Anterior cingulate cortex (tissue), 58 donors: ENCODE measurements at places on chromosomes 2 and 18.
A peak's percentile ranks its signal among the peaks of the same experiment; 100 is the strongest.

DNA sequence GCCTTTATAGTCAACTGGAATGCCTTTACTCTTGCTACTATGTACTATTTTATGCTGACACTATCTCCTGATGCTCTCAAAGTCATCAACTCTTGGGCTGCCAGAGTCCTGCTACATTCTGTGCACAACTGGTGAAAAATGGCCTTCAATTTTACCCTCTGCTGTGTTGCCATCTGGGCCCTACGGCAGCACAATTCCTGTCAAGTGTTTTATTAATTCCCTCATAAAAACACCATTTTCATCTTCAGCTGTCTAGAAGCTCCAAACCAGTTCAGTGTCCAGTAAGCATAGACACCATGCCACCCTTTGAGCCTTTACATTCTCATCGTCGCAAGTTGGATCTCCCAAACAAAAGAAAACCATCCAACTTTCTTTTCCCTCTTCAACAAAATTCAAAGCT is 26.5 kb downstream of the CALCRL start:
- no peak for DNase-seq

DNA sequence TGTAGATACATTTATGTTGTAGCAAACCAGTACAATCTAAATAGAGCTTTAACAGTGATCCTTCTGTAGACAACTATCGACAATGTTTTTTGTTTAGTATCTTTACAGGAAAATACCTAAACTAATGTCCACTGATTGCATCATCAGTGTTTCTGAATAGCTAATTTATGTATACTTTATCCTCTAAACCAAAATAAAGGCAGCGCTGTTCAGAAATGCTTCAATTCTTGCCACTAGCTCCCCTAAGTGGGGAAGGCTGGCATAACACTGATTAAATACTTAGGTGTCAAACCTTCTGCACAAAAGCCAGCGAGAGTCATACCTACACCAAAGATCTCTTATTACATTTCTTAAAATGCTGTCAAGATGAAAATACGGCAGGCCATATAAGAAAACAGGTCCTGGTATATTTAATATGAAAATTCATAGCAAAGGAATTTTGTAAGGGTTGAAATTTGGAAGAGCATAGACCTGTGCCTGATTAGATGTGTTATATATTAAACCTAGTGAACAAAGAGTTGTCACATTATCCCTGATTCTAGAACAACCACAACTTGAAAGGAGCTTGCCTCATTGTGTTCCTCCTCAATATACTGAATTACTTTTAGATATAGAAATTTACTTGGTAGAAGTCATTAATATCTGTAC is 1693.4 kb upstream of the SLC39A10 start:
- peak; percentile 5 for DNase-seq

- DNase-seq: no peak
These were observed 323.0 kb downstream of the TXNL1 start for GRCh38 chr18:56315363-56315762.

DNA sequence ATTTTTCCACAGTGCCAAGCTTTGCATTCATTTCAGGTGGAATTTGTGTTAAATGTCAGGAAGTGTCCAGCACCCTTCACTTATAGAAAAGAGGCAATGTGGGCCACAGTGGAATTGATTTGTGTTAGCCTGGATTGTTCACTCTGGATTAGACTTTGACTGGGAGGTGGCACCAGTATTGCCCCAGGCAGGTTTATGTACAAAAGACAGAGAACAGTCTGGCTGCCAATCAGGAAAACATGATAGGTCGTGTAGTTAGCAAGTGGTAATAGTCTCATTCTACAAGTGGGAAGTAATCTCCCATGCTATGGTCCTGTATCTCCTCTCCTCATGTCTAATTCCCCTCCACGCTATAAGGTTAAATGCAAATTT is 45.6 kb downstream of the RAB27B start:
- no peak for DNase-seq

DNA sequence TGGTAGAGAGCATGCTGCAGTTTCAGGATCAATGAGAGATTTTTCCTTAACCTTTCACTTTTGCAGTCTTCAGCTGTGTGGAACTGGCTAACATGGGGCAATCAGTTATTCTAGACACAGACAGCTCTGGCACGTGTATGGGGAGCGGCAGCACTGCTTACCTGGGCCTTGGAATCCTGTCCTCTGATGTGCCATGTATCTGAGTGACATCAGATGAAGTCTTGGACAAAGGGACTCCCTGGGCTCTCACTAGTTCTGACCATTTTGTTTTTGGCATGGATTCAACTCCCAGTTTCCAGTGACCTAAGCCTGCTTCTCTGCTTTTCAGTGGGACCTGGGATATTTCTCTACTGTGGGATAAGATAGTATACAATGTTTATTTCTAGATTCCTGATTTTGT is 54.3 kb downstream of the RNF144A start:
- DNase-seq: no peak

GRCh38 chr2:53660886-53661285 is 106.7 kb upstream of the CHAC2 start:
- DNase-seq: no peak

DNA sequence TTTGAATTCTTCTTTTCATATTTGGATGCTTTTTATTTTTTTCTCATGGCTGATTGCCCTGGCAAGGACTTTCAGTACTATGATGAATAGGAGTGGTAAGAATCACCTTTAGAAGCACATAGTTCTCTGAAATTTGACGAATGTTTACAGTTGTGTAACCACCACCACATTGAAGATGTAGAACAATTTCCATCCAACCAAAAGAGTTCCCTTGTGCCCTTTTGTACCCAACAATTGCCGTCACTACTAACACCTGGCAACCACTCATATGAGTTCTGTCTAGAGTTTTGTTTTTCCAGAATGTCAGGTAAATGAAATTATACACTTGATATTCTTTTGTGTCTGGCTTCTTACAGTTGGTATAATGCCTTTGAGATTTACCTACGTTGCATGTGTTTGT is 28.7 kb upstream of the SLC16A14 start:
- no peak for DNase-seq

- DNase-seq: no peak
These were observed 57.4 kb downstream of the SPRED2 start for GRCh38 chr2:65374999-65375398.

DNA sequence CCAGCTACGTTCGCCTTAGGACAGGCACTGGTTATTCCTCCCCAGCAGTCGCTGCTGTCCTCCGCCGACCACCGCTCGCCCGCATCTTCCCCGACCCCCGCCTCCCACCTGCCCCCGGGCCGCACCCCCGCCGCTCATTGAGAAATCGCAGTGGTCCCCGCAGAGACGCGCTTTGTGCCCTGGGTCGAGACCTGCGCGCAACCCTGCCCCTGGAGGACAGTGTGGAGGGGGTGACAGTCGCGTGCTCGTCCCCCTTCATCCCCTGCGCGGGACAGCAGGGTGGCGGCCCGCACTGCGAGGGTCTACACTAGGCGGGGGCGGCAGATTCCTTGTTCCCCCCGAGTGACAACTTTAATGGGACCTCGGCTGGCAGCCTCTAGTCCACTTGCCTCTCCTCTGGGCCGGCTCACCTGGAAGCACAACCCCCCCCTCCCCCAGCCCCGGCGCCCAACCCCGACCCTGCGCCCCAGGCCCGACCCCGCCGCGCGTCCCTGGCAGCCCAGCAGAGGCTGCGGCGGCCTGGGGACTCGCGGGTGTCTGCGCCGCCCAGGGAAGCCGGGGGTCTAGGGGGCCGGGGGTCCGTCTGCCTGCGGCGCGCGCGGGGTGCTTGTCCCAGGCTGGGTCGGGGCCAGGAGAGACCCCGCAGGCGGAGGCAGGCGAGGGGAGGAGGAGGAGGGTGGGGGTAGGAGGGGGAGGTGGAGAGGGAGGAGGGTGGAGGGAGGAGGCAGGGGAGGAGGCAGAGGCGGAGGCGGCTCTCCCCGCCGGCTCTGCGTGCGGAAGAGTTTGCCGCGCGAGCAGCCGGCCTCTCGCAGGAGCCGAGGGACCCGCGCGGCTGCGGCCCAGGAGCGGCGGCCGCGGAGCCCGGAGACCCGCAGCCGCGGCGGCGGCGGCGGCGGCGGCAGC is at the start of gene NPAS2:
Gene NPAS2, plus strand, starts transcription at position 770 of the 903 bp plus-strand sequence. CDS start 84,616 bp downstream, outside the sequence.
- no peak for DNase-seq

- DNase-seq: no peak
These were observed 110.7 kb downstream of the TRIM43 start for GRCh38 chr2:95702471-95702870.

GRCh38 chr2:39717067-39717466 is 51.4 kb downstream of the TMEM178A start:
- no peak for DNase-seq

- no peak for DNase-seq
These were observed 304.2 kb downstream of the FBXO15 start for GRCh38 chr18:73843455-73843854.

GRCh38 chr2:199025146-199025545 is 432.6 kb downstream of the SATB2 start:
- no peak for DNase-seq

DNA sequence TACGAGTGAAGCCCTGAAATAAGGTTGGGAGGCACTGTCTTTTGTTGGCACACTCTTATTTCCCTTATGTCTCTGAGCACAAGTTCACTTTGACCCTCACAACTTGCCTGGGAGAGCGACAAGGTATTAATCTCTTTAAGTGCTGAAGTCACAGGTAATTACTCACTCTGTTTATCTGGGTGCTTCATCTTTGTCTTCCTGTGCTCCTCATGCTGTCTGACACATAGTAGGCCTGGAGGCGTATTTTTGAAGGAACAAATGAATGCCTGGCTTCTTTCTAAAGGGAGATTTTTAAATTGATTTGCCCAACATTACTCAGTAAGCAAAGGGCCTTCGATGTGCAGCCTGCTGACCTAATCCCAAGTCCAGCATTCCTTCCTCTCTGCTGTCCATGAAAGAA is 507.1 kb upstream of the TNP1 start:
- DNase-seq: no peak

GRCh38 chr2:241835611-241836010 is 23.1 kb downstream of the PDCD1 start:
- no peak for DNase-seq

GRCh38 chr18:63091671-63092364 is 227.8 kb downstream of the BCL2 start:
- no peak for DNase-seq

GRCh38 chr2:86233436-86233835 is 34.2 kb downstream of the MRPL35 start:
- no peak for DNase-seq

GRCh38 chr2:110948027-110948674 is 172.6 kb upstream of the BCL2L11 start:
- no peak for DNase-seq

DNA sequence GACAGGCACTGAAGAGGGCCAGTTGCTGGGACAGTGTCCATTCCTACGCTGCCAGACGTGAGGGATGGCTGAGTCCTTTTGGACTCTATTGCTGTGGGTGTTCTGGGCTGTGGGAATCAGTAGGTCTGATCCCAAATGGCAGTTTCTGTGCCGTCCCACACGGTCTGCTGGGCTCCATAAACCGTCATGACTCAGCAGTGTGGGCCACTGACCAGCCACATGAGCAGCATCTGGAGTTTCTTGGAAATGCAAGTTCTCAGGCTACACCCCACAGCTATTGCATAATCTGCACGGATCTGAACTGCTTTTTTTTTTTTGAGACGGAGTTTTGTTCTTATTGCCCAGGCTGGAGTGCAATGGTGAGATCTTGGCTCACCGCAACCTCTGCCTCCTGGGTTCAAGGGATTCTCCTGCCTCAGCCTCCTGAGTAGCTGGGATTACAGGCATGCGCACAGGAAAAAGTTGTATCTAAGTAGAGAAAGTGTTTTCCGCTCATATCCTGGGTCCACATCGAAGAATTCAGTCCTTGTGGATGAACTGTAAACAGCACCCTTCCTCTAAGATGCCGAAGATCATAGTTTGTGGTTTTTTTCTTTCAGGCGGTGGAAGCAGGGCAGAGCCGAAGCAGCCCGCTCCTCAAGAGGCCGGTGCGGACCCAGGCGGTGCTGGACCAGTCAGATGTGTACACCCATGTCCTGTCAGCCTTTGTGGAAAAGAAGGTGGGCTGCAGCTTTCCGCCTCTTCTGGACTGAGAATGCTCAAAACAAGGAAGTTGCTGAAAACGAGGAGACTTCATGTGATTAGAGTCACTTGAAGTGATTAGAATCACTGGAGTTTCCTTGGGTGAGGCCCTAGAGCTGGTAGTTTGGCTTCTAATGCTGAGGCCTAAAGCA is 25.5 kb downstream of the RMC1 start:
- no peak for DNase-seq

DNA sequence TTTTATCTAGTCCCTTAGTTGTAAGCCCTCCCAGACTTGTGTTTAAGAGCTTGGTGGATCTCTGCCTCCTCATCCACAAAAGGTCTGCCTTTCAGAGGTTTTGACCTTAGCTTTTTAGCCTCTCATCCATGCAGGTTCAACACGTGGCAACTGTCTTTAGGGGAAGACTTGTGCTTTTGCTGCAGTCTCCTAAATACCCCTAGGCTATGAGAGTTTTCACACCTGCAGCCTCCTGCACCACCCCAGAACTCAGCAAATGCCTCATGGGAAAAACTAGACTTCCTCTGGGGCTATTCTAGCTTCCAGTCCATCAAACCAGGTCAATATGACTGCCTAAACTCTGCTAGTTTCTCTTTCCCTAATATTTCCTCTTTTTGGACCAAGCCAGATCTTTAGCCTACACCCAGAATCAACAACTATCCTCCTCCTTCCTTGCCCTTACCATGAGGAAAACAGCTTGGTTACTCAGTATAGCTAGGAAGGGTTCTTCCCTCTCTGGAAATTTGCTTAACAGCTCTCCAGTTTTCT is 132.3 kb upstream of the RIOK3 start:
- no peak for DNase-seq

DNA sequence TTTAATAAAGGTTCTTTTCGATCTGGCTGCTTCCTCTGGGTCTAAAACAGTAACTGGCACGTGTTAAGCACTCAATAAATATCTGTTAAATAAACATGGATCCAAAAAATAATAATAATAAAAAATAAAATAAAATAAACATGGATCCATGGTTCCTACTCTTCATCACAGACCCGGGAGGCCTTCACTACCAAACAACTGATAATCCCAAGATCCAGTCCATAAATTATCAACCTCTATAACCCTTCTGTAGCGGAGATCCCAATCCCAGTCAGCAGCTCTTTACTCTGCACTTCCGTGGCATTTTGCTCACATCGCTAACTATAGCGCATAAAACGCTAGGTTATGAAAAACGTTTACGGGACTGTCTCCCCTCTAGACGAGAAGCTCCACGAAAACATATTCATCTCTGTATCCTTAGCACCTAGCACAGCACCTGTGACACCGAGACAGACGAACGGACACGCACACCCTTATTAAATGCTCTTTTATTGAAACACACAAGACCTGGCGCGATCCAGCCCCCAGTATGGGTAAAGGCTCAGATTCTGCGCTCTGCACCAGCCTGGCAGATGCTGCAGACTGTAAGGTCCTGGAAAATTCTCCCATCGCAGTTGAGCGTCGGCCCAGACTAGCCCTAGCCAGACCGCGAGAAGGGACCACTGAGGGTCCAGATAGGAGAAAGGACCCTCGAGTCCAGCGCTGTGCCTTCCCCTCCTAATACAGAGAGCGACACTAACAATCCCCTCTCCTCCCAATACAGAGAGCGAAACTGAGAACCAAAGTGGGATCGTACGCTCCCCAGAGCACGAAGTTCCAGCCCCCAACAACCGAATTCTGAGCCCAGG is 770 bp downstream of the NBAS start:
- DNase-seq: peak; percentile 73

GRCh38 chr2:216770050-216770449 is 74.7 kb upstream of the IGFBP5 start:
- DNase-seq: no peak

GRCh38 chr2:41962922-41963622 is 84.7 kb upstream of the PKDCC start:
- no peak for DNase-seq
